ENCODE measurements at places on chromosomes 7 and 10.
A peak's percentile ranks its signal among the peaks of the same experiment; 100 is the strongest.

GRCh38 chr7:93194386-93194785 is 31.9 kb downstream of the HEPACAM2 start:
- DNase-seq: no peak

DNA sequence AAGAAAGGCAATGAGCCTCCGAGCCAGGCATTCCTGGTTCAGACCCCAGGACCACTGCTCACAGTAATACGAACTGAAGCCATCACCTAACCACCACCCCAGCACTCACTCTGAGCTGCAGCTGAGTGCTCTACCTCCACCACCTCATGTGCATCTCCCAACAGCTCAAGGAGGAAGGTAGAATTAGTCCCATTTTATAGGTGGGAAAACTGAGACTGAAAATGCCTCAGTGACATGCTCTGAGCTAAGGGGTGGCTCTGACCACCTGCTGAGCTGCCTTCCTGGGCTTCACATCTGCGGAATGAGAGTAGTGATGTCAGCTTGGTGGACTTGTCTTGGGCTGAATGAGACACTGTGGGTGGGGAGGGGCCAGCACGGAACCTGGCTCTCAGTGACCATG is 159.7 kb upstream of the UNC5B start:
- no peak for DNase-seq

DNA sequence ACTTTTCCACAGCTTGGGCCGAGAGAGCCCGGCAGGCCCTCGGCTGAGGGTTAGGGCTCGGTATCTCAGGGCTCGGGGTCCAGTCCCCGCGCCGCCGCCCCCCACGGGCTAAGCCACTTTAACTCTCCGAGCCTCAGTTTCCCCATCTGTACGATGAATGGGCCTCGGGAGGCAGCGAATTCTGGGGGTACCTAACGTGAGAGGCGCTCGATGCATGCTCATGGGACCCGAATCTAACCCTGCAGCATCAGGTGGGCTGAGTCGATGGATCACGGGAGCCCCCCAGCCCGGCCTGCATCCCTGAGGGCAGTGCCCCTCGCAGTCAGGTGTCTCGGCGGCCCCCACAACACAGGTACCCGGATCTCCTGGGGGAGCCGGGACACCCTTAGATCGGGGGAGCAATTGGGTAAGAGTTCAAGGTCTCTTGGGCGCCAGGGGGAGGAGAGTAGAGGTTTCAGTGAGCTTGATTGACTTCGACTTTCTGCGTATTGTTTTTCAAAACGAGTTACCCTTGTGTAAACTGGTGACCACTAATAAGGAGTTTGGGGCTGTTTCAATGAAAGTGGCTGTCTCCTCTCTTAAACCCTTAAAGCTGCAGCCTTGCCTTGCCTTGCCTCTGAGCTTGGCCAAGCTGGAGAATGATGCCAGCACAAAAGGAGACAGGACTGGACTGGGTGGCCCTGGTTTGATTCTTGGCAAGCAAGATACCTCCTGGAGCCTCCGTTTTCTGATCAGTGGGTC is 631 bp downstream of the POR start:
- no peak for DNase-seq

GRCh38 chr10:71124921-71125748 is 87.2 kb upstream of the UNC5B start:
- DNase-seq: no peak

- DNase-seq: no peak
These were observed 481.0 kb downstream of the GALNT17 start for GRCh38 chr7:71612911-71613310.

- no peak for DNase-seq
These were observed 21.3 kb downstream of the CYP2W1 start for GRCh38 chr7:1004018-1004852.

DNA sequence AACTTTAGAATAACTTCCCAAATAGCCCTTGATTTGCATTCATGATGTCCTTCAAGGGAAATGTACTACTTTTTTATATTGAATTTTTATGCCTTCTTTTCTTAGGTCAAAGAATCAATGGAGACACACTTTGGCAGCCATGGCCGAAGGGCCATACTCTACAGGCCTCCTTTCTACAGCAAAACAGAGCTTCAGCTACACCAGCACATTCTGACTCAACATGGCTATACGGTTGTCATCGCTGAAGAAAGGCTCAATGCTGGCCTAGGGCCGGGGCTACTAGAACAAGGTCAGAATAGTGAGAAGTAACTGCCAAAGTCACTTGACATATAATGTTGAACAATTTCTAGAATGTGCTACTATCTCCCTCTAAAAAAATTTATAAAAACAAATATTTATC is 27.0 kb downstream of the CPED1 start:
- no peak for DNase-seq

DNA sequence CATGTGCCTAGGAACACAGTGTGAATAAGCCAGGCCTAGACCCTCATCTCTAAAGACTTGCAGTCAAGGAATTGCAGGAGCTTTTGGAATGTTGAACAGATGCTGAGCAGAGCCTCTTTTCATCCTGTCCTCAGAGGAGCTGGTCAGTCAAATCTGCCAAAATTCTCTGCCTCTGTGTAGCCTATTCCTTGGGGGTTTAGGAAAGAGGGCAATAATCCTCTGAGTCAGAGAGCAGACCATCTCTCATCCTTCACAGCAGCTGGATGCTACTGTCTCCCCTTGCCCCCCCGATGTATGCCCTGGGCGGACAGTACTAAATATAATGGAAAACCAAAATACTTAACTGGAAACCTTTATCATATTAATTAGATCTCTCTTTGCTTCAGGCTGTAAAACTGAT is 52.6 kb downstream of the BICC1 start:
- DNase-seq: peak; percentile 16

DNA sequence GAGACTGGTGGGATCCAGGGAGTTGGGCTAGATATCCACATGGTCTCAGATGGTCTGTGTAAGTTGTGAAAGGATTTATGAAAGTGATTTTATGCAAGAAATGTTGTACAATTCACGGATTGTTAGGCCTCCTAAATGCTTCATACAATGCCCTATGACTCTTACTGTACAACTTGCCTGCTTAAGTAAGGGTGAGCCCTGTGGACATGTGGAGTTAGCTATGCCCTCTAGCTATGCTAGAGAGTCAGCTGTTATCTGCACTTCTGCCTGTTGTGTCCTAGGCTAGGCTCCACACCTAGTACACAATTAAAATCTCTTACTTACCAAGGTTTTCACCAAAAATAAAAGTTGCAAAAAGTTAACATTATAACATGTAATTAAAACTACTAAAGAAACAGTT is 1.7 kb upstream of the CFAP43 start:
- no peak for DNase-seq

DNA sequence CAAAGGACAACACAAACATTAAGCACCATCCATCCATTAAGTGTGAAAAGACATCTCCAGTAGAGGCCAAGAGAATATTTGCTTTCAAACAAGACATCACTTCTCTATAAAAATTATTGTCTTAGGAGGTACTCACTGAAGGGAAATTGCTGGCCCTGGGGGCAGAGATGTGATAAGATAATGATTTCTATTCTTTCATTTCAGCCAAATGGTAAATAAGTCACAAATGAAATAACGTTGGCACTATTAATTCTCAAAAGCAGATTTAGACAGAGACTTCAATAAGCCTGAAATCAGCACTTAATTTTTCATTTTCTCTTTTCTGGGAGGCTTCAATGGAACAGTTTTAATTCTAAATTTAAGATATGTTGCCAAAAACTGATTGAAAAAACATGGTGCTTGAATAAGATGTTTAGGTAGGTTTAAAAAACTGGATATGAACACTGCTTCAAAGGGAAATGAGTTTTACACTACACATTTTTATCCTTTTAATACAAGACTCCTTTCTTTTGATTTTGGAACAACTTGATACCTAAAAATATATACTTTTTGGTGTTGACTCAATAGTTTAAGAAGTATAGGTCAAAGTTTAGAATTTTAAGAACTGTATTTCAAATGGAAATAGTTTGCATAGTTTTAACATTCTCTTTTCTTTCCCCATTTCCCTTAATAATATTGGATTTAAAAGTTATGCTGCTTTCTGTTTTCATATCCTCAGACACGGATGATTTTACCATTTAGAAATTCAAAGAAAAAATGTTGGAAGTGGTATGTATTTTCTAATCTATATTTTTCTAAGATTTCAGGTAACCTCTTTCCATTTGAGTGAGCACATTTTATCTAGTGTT is 204.0 kb downstream of the AHR start:
- no peak for DNase-seq

DNA sequence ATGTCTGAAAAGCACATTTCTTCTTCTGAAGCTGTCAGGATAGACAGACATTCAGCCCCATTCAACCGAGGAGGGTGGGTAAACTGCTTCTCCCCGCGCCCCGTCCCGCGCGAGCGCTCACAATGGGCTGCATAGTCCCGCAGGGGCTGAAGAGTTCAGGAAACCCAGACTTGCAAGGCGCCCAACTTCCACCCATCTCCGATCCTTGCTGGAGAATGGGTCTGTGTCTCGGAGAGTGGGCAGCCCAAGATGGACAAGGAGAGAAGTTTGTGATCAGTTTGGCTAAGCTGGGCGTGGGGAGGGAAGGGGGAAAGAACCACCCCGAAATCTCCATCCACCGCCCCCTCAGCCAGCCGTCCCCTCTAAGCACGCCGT is 686 bp downstream of the AASS start:
- no peak for DNase-seq

- no peak for DNase-seq
These were observed 6.6 kb downstream of the SYNPO2L start for GRCh38 chr10:73648975-73649829.

DNA sequence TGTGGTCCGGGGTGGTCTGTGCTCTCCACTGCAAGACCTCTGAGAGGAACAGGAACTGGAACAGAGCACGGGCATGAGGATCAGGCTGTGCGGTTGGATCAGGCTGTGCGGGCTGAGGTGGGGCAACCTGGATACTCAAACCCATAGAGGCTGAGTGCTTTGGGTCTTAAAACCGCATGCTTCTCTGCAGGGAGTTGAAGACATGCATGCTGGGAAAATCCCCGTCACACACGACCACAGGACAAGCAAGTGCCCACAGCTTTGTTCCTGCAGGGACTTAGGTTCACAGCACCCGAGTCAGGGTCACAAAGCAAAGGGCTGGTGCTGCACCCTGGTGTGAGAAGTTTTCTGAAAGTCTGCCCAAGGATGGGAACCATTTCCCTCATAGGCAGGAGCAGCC is 221.2 kb downstream of the ZMYND11 start:
- DNase-seq: no peak

DNA sequence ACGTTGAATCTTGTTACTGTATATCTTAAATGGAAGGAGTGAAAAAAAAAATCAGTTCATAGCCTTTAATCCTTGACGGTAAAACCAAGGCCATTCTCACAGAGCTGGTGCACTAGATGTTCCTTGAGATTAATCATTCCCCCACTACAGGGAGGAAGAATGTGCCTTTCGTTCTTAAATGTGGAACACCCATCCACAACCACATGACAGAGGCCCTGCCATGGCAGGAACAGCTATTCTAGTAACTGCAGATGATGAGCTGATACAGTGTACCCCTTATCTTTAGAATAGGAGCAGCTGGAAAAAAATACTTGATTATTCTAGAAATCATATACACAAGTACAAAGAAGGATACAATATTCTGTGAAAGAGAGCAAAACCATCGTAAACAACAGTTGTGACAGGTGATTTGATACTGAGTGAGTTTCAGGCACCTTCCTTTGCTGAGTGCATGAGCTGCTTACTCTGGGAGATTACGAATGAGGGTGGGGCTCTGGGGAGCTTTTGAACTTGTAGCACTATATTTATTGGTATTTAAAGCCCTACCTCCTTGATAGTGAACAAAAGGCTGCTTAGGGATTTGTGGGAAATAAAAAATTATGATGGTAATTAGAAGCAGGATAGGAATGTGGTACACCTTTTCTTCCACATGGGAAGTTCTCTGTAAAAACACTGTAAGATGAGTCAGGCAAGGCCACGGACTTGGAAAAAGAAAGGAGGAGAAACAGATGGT is 244.4 kb upstream of the SLC26A5 start:
- no peak for DNase-seq

- peak; percentile 57 for DNase-seq
These were observed 77.6 kb downstream of the BICC1 start for GRCh38 chr10:58590152-58590840.

GRCh38 chr7:158273138-158273651 is 314.4 kb downstream of the PTPRN2 start:
- DNase-seq: no peak

GRCh38 chr10:122245136-122245535 is 26.0 kb upstream of the BTBD16 start:
- no peak for DNase-seq

- DNase-seq: no peak
These were observed 172.2 kb downstream of the RTKN2 start for GRCh38 chr10:62096256-62096933.

- DNase-seq: no peak
These were observed 88.2 kb downstream of the ELFN1 start for GRCh38 chr7:1758028-1758858.

- DNase-seq: no peak
These were observed 7.3 kb downstream of the DMTF1 start for GRCh38 chr7:87159538-87159937.

- no peak for DNase-seq
These were observed 382.5 kb downstream of the PARD3 start for GRCh38 chr10:34432589-34432988.

- no peak for DNase-seq
These were observed 65.3 kb downstream of the ALOX5 start for GRCh38 chr10:45439365-45439764.

GRCh38 chr7:15015545-15016314 is 113.2 kb upstream of the DGKB start:
- peak; percentile 90 for DNase-seq

GRCh38 chr10:131654471-131655087 is 246.2 kb upstream of the PPP2R2D start:
- no peak for DNase-seq

GRCh38 chr10:123297175-123297574 is 143.0 kb downstream of the BUB3 start:
- DNase-seq: no peak

DNA sequence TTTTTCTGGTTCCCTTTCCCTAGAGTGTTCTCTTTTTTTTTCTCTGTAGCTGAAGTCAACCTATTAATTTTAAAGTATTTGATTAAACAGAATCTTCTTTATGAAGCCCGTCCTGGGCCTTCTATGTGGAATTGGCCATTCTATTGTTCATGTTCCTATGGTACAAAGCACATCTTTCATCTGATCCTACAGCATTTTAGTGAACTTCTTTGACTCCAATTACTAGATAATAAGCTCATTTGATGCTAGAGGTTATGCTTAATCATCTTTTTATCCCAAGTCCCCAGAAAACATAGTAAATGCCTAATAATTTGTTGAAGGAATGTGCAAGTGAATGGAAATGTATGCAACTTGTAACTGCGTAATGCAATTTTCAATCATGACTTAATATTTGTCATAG is 472.0 kb upstream of the KLF6 start:
- no peak for DNase-seq

GRCh38 chr10:75487755-75488125 is 56.3 kb downstream of the LRMDA start:
- no peak for DNase-seq

All from NCI-H446 (cell line).